ENCODE measurements at places on chromosomes 7 and 10.

- DNase-seq: peak; percentile 1
Observed at GRCh38 chr10:98980353-98980752, 255.3 kb downstream of the HPSE2 start.

DNA sequence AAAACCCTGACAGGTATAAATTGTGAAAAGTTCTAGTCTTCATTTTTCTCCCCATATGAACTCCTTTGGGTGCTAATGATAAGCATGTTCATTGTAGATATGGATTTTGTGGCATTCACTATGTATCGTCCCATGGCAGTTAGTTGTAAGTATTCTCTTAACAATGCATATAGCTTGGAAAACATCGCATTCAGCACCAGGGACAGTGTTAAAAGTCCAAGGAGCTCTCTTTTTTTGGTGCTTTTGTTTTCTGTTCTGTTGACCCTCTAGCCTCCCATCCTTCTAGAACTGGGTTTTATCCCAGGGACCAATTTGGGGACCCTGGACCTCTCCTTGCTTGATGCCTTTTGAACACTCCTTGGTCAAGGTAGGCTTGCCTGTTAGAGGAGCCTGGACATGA is 37.7 kb downstream of the INSYN2A start:
- no peak for DNase-seq

DNA sequence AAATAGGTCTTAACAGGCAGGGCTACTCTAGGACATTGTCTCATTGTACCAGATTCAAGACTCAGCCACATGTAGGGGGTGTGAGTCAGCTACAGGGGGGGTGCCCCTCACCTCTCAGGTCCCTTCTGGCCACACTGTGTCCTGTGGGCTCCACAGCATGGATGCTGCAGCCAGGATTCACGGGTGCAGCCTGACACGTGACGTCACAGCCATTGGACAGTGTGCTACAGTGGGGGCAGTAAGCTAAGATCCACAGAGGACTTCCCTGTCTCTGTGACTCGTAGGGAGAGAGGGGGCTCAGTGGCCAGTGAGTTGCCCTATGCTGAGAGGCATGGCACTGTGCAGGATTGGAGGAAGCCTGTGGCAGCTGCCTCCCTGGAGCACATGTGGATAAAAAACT is 77.9 kb downstream of the TMEM178B start:
- no peak for DNase-seq

- DNase-seq: no peak
Observed at GRCh38 chr10:12409161-12409560, 59.8 kb downstream of the CAMK1D start.
